ENCODE measurements at places on chromosomes 7 and 10.
A peak's percentile ranks its signal among the peaks of the same experiment; 100 is the strongest.

DNA sequence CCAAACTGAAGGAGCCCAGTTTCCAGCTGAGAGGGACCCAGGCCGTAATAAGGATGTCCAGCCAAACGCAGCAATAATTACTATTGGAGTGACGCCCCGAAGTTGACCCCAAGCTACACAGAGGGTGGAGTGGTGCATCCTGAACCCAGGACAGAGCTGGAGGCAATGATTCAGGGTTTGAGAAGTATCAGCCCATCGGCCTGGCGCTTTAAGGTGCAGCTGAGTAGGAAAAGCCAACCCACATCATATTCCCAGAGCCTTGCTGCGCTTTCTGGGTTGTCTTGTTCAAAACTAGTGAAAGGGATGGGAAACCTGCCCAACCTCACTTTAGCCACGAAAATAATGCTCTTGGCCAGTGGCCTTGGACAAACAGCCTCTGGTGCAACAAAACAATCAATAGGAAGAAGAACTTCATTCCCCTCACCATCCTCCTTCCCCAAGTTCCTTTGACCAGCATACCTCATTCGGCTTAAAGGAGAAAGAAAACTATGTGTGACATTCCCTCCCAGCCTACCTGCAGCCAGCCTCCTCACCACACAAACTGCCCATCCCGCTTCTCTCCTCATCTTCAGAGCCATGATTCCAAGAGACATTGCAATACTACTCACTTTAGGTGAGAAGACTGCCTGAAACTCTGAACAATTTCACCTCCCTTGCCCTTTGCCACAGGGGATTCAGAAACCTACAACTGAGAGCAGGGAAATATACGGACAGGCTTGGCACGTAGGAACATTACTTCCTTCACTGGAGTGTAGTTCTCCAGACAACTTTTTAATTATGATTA lies 217.2 kb upstream of the MKLN1 start:
- peak; percentile 75 for DNase-seq

DNA sequence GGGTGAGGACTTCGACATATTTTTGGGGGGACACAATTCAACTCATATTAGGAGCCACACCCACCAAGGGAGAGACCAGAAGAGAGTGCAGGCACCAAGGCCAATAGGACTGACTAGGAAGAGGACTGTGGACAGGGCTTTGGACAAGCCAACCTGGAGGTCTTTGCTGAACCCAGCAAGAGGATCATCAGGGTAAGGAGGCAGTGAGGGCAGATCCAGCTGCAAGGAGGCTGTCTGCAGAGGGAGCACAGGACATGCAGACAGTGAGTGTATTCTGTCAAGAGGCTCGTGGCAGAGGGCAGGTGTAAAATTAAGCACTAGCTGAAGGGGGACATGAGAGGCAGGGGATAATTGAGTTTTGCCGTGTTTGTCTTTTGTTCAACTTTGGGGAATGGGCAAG lies 83.4 kb upstream of the MGMT start:
- no peak for DNase-seq

DNA sequence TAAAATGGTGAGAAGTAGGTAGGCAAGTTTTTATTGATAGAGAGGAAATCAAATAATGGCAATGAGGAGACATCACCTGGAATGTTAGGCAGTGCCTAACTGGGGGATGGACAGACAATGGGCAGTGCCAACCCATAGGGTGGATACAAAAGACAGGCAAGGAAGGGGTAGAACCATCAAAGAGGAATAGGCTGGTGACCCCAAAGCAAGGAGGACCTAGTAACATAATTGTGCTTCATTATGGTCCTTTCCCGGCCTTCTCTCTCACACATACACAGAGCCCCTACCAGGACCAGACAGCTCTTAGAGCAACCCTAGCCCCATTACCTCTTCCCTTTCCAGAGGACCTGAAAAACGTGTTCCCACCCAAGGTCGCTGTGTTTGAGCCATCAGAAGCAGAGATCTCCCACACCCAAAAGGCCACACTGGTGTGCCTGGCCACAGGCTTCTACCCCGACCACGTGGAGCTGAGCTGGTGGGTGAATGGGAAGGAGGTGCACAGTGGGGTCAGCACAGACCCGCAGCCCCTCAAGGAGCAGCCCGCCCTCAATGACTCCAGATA lies 30.0 kb downstream of the PRSS2 start:
- no peak for DNase-seq

- DNase-seq = peak; percentile 20
Measured at GRCh38 chr10:58335306-58336005, 650 bp downstream of the UBE2D1 start.

GRCh38 chr10:34658934-34659333 lies 156.2 kb downstream of the PARD3 start:
- DNase-seq = no peak

- no peak for DNase-seq
Measured at GRCh38 chr7:20141666-20142065, 75.5 kb downstream of the MACC1 start.

GRCh38 chr7:17530244-17530643 lies 231.8 kb downstream of the AHR start:
- no peak for DNase-seq

GRCh38 chr10:5652746-5653145 lies 13.6 kb downstream of the ASB13 start:
- no peak for DNase-seq

DNA sequence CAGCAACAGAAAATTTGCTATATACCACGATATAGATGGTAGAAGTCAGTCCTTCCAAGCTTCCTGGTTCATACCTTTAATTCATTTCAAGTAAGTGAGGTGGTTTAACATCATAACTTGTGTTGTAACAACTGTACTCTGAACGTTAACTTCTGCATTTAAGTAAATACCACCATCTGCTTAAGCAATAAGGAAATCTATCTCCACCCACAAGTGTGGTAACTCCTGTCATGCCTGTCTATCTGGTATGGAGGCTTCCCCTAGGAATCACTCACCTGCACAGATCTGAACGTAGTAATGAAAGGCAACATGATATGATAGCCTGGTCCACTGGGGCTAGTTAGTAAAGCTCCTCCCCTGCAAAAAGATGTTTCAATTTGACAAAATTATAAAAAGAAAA lies 2.3 kb downstream of the ERLIN1 start:
- DNase-seq = no peak

- no peak for DNase-seq
Measured at GRCh38 chr10:50946991-50947781, 61.8 kb upstream of the A1CF start.

- DNase-seq = no peak
Measured at GRCh38 chr7:116524609-116525297, at the start of gene CAV1. Gene CAV1, plus strand, starts transcription at chr7:116525036. Its CDS starts 27 bp downstream, at chr7:116525063.

- DNase-seq = no peak
Measured at GRCh38 chr7:90402785-90403173, 482 bp upstream of the CLDN12 start.

DNA sequence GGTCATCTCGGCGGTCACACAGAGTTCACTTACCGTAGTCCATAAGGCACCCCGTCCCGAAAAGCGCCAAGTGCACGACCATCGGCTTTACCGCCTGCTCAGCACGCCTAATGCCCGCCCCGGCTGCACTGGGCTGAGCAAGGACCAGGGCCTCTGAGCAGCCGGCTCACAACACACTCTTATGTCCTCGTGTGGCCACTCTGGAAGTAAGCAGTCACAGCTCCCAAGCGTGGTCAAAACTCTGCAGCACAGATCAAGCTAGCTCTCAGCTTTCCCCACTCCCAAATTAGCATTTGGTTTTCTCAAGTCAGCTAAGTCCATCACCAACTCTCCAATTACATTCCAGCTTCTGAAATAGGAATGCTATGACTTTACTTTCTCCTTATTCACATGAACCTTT lies 57.7 kb downstream of the MAD1L1 start:
- DNase-seq = no peak

- no peak for DNase-seq
Measured at GRCh38 chr7:158004123-158004490, 583.5 kb downstream of the PTPRN2 start.

GRCh38 chr7:26334166-26334859 lies 42.7 kb downstream of the SNX10 start:
- DNase-seq = no peak

GRCh38 chr10:125134916-125135770 lies 25.2 kb downstream of the CTBP2 start:
- no peak for DNase-seq

DNA sequence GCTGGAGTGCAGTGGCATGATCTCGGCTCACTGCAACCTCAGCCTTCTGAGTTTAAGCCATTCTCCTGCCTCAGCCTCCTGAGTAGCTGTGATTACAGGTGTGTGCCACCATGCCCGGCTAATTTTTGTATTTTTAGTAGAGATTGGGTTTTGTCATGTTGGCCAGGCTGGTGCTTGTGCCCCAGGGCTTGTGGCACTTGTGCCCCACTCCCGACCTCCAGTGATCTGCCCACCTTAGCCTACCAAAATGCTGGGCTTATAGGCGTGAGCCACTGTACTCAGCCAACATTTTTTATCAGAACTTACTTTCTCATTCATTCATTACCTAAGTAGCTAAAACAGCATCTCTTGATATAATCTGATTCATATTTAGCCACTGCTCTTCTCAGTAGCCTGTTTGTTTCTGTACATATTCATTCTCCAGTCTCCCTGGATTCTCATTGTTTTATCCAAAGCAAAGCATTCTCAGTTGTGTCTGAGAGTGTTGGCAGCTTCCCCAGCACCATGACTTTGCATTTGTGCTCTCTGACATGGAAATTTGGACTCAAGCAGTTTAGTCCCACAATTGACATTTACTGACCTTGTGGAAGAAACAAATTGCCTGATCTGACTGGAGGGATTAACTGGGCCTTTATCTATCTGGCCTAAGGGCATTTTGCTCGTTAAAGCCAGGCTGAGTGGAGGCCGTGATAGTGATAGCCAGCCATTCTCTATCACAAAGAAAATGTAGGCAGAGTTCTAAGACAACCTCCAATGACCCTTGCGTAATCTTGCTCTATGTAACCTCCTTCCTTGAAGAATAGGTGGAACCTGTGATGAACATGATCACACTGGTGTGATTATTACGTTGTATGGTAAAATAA lies 44.9 kb downstream of the AKR1B15 start:
- peak; percentile 73 for DNase-seq

GRCh38 chr7:34835901-34836600 lies 178.0 kb downstream of the NPSR1 start:
- no peak for DNase-seq

DNA sequence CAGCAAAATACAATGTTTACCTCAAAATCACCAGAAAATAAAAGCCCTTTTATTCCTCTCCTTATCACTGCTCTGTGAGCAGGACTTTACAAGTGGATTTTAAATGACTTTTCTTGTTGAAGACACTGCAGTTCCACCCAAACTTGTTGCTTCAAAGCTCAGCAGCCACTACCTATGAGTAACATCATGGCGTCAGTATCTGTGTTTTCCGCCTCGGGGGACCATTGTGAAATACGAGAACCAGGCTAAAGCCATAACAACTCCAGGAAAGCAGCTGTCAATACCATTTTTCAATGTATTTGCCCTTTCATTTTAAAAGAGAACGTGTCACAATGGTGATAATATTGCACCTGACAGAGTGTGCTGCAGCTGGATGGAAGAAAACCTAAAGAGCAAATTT lies 284.0 kb upstream of the RNF32 start:
- no peak for DNase-seq

- no peak for DNase-seq
Measured at GRCh38 chr7:92944633-92945032, 108.3 kb upstream of the CDK6 start.

DNA sequence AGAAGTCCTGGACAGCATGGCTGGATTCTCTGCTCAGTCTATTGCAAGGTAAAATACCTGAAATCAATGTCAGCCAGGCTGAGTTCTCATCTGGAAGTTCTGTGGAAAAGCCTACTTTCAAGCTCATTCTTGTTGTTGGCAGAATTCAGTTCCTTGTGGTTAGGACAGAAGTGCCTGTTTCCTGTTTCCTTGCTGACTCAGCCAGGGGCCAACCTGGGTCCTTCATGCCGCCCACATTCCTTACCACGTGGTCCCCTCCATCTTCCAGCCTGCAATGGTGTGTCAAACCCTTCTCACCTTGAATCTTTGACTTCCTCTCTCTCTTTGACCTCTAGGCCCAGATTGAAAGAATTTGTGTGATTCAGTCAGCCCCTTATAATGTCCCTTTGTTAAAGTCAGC lies 197.1 kb upstream of the STK17A start:
- DNase-seq = no peak

DNA sequence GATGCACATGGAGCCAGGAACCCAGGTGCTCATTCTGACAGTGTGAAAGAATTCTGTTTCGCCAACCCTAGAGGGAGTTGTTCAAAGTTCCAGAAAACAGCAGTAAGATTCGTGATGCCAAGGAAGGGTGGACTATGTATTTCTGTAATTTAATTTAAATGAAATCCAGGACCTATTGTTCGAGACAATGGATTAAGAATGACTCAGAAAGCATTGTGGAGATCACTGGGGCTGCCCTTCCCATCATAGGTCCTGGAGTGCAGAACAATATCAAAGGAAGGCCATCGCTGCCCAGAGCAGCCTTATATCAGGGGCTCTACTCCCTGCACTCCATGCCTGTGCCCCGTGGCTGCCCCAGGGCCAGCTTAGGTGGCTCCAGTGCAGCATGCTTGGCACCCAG lies 32.1 kb upstream of the CALD1 start:
- no peak for DNase-seq

DNA sequence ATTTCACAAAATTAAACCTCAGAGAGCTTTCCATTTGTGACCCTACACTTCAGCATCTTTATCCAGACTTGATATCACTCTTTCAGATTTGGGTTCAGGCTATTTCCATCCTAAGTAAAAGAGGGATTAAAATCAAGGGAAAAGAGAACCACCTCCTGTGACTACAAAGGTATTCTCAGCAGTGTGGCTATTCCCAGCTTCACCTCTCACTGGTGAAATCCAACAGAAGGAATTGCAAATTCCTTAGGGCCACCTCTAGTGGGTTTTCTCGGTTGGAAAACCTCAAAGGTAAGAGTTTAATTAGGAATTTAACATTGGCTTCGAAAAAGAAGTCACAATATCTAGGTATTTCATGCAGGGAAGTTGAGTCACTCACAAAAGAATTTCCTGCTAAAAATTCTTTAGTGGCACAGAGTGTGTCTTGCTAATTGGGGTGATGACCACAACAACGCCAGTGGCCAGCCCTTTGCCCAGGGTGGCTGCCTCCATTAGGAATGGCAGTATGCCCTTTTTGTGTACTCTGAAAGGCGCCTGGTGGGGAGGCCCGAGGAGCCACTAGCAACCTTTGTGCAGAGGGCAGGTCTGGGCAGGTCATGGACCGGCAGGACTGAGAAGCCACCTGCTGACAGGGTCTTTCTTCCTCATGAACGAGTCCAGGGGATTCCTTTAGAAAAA lies 52.2 kb downstream of the SEM1 start:
- no peak for DNase-seq

DNA sequence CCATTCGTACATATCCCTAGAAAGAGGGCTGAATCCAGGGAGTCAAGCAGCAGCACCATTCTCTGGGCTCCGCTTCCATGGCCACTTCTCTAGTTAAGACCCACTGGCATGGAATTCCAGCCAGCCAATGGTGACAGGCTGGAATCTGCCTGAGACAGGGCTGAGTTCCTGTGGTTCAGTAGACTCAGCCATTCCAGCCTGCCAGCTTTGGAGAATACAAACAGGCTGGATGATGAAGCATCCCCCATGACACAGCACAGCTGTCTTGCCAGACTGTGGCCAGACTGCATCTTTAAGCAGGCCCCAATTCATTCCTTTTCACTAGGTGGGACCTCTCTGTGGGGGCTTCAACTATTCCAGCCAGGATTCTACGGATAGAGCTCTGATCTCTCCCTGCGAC lies 329.6 kb downstream of the XPNPEP1 start:
- DNase-seq = no peak
